Esophagus squamous epithelium (tissue), 5 donors: ENCODE measurements at places on chromosomes 2 and 18.

- DNase-seq = no peak
These were observed 504.4 kb downstream of the RIT2 start for GRCh38 chr18:42611134-42611533.

GRCh38 chr18:7415081-7415894 is 151.8 kb upstream of the PTPRM start:
- DNase-seq = no peak

DNA sequence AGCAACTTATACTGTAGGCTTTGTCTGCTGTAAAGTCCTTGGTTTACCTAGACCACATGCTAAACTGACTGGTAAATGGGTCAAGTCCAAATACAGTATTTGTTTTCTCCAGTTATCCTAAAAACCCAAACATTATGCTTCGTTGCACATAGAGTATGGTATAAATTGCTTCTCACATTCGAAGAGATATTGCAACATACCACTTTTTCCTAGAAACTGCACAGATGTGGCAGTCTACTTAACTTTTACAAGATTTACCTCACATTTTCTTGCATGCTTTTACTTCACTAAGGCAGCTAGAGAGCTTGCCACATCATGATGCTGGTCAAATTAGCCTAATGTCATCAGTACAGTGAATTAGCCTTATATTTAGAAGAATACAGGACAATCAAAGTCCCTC is 66.0 kb upstream of the SCN7A start:
- DNase-seq = no peak

GRCh38 chr2:154960802-154961583 is 262.5 kb downstream of the KCNJ3 start:
- no peak for DNase-seq

GRCh38 chr2:156883804-156884203 is 373.7 kb upstream of the GALNT5 start:
- no peak for DNase-seq

DNA sequence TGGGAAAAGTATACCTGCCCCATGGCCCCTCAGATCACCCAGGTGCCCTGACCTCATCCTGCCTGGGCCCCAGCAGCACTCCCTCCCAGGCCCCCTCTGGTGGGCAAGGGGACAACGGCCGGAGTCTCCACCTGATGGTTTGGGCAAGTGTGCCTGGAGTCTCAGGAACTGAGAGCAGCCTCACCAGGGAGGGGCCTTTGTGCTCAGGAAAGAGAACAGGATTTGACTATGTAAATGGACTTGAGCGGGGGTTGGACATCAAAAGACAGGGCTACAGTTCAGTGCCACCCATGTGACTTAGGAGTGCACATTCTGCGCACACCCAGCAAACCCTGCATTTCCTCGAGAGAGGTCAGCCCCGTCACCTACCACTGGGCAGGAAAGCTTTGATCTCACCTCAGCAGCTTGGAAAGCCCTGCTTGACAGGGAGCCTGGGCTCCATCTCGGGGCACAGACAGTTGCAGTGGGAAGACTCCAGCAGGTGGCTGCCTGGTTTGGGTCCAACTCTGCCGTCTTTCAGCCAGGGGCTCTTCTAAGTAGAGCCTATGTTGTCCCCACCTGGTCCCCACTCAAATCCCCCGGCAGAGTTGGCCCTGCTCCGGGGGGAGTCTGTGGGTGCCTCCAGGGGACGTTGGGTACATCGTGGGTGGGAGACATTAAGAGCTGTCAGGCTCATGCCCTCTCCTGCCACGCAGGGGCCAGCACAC is 3.3 kb downstream of the INPP5D start:
- DNase-seq = no peak

DNA sequence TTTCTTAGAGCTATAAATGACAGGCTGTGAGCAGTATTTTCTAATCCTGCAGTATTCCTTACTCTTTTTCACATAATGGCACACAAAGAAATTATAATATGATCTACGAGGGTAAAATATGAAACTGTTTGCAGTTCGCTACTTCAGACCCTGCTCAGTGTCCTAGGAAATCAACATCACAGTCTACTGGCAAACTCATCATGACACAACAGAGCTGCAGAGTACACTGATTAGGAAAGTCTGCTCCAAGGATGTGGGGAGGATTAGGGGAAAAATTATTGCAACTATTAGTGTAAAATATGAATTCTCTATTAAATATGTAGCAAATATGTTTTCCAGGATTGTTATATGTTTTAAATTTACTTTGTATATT is 149.2 kb upstream of the REG3G start:
- no peak for DNase-seq
